M059J (cell line): ENCODE measurements at places on chromosomes 4 and X.

GRCh38 chr4:152534541-152535359, 1.1 kb downstream of the FBXW7 start:
- peak; percentile 33 for DNase-seq

- peak; percentile 74 for DNase-seq
Measured at GRCh38 chr4:184369871-184370270, 104.5 kb downstream of the IRF2 start.

DNA sequence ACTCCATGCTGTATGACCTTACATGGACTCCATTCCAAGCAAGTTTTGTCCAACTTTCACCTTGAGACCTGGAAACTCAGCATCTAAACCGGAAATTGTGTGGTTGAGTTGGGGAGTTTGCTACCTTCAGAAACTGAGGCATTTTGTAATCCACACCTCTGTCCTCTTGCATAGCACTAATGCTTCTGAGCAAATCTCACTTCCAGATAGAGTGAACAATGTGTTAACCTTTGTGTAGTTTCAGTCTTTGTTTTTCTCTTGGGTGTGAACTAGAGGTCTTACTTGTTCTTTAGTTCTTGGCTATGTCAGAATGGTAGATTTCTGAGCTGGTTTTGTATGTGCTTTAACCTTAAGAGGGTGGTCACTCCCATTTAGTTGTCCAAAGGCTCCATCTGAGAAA, 48.1 kb upstream of the TCEAL2 start:
- DNase-seq: no peak

DNA sequence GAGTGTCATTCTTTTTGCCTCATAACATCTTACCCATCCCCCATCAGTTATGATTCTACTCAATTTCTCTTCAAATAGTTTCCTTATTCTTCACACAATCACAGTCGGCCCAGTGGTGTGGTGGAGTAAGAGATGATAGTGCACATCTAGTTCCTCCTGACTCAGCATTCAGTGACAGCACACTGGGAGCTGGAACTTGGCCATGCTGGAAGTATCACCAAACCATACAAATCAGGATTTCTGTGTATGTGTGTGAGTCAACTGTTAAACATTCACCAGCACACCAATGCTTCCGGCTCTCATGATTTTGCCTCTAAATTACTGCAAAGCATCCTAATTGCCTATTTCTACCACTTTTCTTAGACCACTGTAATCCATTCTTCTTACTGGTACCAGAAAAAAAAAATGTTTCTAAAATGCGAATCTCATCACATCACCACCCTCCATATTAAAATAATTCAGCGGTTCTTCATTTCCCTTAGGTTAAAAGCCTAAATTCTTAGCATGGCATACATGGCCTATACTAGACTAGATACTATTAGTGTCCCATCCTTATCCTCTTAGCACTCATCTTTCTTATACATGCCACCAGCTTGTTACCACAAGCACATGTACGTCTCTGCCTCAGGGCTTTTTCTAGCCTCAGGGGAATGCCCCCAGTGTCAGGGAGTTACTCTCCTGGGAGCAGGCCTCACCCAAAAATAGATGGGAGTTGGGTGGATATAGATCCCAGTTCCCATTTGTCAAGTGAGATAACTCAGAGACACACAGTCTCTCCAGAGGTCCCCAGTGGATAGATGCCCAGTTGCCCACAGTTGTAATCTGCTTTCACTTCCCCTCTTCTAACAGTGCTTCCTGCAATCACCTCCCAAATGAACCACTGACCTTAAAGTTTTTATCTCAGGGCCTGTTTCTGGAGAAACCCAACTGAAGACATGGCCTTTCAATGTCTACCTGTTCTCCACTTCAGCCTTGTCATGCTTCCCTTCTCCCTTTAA, 49.2 kb upstream of the DDX53 start:
- peak; percentile 89 for DNase-seq

- peak; percentile 70 for DNase-seq
Measured at GRCh38 chr4:100095729-100096595, 94.3 kb downstream of the DDIT4L start.

DNA sequence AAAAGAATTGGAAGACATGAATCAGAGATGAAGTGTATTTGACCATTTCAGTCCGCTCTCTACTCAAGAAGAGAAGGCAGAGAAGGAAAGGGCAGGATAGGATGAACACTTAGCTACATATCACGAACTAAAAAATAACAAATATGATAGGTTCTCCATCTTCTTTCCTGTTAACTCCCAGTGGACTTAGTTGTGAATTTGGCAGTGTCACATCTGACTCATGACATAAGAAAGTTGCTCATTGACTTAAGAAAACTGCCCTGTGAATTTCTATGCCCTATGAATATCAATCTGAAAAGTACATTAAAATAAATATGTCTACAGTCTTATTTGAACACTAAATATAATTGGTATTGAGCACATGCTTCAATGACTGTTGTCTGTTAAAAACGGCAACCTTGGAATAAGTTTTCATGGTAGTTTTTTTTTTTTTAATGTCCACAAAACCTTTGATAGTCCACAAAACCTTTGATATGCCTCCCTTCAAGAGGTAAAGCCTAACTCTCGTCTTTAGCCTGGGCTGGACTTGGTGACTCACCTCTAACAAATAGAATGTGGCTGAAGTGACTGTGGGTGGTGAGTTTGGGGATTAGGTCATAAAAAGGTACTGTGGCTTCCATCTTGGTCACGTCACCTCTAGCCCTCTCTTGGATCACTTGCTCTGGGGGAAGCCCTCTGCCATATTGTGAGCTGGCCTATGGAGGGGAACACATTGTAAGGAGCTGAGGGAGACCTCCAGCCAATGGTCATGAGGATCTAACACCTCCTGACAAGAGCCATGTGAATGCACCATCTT, 184.7 kb upstream of the S100G start:
- DNase-seq: peak; percentile 38

DNA sequence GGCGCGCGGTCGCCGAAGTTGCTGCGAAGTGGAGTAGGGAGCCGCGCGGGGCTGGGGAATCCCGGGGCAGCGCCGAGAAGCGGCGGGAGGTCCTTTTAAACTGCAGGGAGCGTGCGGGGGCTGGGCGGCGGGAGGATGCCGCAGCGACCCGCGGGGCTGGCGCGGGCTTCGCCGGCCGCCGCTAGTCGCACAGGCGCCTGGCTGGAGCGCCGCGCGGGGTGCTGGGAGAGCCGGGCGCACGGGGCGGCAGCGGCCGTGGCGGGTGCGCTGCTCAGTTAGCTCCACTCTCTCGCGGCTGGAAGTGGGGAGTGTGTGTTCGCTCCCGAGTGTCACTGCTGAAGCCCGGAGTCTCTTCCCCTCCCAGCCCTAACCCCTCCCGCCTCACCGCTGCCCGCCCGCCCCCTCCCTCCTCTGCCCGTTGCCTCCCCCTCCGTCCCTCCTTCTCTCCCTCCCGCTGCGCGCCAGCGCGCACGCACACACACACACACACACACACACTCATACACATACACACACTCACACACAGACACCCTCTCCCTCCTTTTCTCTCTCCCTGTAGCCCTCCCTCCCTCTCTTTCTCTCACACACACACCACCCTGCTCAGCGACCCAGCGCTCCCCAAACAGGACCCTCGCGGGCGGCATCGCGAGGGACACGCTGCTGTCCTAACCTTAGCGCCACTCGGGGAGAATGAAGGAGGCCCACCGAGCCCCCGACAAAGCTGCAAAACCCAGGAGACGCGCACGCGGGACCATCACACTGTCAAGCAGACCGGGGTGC, at the start of gene NDNF:
TSS of gene NDNF (minus strand) at position 312 of the 780 bp plus-strand sequence. CDS start 26,698 bp downstream, outside the sequence.
- DNase-seq: peak; percentile 8

DNA sequence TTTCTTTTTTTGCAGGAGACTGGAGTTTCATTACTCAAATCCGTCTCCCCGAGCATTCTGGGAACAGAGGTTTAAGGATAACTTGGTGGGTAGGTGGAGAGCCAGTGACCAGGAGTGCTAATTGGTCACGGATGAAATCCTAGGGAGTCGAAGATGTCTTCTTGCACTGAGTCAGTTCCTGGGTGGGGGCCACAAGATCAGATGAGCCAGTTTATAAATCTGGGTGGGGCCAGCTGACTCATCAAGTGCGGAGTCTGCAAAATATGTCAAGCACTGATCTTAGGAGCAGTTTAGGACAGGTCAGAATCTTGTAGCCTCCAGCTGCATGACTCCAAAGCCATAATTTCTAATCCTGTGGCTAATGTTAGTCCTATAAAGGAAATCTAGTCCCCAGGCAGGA, 741.3 kb downstream of the PCDH7 start:
- peak; percentile 14 for DNase-seq
